ENCODE measurements at places on chromosomes 11 and 22.

- no peak for DNase-seq
Observed at GRCh38 chr22:27065279-27065678, 407.9 kb downstream of the MIAT start.

DNA sequence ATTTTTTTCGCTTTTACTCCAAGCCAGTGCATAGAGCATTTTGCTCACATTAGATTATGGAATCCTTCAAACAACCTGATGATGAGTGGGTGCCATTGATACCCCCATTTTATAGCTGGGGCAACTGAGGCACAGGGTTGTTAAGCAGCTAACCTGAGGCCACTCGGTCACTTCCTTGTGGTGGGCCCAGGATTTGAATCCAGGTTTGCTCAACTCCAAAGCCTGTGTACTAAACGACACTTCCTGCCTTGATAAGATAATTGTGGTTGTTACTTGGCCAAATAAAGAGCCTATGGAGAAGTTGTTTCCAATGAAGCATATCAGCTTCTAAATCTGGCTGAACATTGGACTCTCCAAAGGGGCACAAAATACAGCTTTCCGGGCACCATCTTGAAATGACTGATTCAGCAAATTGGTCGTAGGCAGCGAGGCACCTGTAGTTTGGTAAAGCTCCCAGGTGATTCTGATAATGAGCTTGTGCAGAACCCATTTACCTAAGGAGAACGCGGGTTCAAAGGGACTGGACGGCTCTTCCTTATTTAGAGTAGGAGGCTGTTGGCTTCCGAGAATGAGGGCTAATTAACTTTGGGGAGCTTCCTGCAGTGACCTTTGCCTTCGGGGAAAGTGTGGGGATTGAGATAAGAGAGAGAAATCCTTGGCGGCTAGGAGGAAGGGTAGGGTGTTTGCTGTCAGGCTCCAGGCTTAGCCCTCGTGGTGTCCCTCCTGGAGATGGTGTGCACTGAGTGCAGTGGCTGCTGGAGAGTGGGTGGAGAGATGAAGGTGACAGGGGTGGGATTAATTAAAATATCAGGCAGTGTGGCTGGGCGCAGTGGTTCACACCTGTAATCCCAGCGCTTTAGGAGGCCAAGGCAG is 17.5 kb upstream of the EHF start:
- DNase-seq = no peak

DNA sequence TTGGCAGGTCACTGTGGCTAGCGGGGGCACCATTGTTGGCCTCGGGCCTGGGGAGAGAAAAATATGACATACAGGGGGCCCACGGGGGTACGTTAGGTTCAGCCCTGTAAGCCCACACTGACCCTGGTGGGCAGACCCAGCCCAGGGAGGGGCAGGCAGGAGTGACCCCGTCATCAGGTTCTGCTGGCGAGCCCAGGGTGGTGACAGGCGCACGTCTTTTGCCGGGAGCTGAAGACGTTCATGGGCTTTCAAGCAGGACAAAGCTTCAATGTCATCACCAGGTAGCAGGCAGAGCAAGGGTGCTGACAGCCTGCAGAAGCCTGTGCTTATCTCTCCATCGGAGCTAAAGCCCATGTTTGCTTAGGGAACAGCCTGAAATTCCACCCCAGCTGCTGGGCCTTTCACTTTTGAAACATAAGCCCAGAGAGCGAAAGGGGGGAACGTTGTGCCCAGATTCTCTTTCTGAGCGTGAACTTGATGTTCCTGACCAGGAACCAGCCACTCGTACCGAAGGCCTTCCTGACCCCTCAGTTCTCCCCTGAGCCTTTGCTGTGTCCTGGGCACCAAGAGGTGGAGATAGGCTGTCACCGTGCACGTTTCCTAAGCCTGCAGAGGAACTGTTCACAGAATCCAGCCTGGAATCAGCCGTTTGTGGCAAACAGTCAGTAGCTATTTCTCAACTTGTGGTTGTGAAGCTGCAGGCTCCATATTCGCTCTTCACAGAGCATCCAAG is 74.0 kb upstream of the ATXN10 start:
- DNase-seq = no peak

DNA sequence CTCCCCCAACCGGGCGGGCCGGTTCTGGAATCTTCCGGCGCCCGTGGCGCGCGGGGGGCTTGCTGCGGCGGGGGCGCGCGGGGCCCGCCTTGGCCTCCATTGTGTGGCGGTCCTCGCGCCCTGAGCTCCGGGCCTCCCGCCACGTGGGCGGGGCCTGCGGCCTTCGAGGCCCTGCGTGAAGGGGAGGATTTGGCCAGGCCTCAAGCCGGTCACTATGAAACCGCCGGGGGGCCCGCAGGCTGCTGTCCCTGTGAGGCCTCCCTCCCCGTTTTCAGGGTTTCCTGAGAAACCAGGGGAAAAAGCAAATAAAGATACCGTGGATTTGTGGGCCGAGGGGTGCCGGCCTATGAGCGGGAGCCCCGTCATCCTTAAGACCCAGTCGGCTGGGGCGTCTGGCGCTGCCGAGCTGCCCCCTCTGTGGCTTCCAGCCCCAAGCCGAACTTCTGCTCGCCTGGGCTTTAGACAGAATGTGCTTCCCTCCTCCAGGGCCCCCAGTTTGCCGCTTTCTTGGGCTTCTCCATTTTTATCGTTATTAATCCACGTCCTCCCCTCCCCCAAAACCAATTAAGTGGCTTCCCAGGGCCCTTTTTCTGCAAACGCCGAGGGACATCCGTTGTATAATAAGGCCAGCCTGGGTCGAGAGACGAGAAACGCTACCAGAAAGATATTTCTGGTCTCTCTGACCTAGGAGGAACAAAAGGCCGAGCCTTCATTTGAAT is 602 bp downstream of the EWSR1 start:
- no peak for DNase-seq

DNA sequence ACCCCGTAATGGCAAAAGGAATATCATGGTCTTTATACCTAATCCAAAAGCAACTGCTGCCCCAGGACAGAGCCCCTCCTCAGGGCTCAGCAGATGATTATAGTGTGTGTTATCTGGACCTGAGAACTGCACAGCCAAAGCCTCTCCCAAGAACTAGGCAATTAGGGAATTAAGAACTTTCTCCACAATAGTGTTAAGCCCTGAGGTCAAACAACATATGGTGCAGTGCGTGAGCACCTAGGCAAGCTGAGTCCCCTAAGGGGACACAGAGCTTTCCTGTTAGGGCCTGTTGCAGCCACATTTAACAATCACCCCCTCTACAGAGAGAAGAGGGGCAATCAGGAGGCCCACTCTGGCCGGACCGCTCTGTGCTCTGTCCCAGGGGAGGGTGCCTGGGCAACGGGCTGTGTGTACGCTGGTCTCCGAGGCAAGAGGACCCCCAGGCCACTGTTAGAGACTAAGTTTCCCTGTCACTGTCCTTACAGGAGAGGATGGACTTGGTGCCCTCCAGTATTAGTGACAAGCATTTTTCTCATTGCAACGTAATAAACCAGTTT is 1.4 kb upstream of the KCNJ5 start:
- DNase-seq = no peak

- DNase-seq = no peak
Observed at GRCh38 chr22:28435982-28436381, 243.7 kb downstream of the TTC28 start.

- no peak for DNase-seq
Observed at GRCh38 chr11:23520226-23520960, 660.1 kb upstream of the CCDC179 start.

- DNase-seq = no peak
Observed at GRCh38 chr11:123690485-123690884, 36.1 kb upstream of the SCN3B start.

- DNase-seq = no peak
Observed at GRCh38 chr11:120925944-120926343, 98.0 kb upstream of the TBCEL start.

- DNase-seq = no peak
Observed at GRCh38 chr22:30167734-30168133, 78.8 kb downstream of the LIF start.

DNA sequence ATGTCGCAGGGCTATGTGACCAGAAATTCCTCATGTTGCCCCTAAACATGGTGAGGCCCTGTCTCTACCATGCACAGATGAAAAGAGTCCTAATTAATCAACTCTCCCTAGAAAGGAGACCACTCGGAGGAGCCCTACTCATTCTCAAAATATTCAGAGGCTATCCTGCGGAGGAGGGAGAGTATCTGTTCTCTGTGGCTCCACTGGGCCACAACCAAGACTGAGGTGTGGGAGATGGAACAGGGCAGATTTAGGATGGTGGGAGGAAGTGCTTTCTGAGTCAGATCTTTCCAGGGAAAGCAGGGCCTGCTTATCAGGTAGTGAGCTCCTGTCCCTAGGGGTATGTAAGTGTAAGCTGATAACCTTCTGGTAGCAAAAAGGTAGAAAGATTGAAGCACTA is 37.0 kb upstream of the PRDM11 start:
- no peak for DNase-seq

GRCh38 chr11:119157063-119157462 is 8.2 kb downstream of the ABCG4 start:
- no peak for DNase-seq

DNA sequence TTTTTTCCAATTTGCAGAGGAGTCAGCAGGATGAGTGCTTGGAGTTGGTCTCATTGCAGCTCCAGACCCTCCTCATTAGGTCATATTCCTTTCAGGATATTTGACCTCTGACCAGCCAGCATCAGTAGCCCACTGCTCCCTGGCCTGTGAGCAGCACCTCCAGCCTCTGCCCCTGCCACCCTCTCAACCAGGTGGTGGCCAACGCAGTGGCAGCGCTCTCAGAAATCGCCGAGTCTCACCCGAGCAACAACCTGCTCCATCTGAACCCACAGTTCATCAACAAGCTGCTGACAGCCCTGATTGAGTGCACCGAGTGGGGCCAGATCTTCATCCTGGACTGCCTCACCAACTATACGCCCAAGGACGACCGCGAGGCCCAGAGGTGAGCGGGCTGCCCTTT is 27.0 kb downstream of the C22orf42 start:
- no peak for DNase-seq

GRCh38 chr11:77081381-77081851 is 14.6 kb downstream of the CAPN5 start:
- no peak for DNase-seq

GRCh38 chr11:117809236-117810055 is 12.4 kb upstream of the DSCAML1 start:
- DNase-seq = no peak

GRCh38 chr22:29795663-29796062 is 28.5 kb downstream of the UQCR10 start:
- DNase-seq = no peak

DNA sequence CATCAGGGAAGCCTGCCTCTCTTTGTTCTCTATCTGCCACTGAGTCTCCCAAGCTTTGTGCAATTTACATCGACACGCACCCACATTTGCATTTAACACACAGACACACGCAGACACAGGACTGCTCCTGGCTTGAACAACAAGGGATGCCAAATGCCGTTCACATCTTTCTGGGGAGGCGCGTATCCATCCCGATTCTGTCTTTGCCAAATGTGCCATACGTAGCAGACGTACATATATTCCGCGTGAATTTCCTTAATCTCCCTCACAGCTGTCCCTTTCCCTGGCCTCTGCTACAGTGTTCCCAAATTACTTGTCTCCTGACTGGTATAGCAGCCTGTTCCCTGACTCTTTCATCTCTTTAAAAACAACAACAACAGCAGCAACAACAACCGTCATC is 409.5 kb downstream of the MIAT start:
- DNase-seq = no peak

DNA sequence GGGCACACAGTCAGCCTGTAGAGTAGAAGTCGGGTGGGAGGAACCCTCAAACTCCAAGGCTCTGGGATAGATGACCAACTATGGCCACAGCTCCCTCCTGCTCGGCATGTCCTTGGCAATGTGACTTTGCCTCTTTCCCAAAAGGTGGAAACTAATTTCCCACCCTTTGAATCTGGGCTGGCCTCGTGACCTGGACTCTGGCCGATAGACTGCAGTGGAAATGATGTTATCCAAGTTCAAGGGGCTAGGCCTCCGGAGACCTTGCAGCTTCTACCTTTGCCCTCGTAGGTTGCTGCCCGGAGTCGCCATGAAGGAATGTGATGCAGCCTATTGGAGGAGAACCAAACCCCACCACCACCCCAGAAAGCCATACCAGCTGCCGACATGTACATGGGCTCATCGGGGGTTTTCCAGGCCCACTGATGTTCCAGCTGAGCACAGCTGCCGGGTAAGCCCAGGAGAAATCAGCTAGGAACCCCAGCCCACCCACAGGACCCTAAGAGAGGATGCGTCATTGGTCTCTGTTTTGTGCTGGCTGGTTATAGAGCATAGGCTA is 30.4 kb downstream of the KCNJ4 start:
- DNase-seq = no peak

DNA sequence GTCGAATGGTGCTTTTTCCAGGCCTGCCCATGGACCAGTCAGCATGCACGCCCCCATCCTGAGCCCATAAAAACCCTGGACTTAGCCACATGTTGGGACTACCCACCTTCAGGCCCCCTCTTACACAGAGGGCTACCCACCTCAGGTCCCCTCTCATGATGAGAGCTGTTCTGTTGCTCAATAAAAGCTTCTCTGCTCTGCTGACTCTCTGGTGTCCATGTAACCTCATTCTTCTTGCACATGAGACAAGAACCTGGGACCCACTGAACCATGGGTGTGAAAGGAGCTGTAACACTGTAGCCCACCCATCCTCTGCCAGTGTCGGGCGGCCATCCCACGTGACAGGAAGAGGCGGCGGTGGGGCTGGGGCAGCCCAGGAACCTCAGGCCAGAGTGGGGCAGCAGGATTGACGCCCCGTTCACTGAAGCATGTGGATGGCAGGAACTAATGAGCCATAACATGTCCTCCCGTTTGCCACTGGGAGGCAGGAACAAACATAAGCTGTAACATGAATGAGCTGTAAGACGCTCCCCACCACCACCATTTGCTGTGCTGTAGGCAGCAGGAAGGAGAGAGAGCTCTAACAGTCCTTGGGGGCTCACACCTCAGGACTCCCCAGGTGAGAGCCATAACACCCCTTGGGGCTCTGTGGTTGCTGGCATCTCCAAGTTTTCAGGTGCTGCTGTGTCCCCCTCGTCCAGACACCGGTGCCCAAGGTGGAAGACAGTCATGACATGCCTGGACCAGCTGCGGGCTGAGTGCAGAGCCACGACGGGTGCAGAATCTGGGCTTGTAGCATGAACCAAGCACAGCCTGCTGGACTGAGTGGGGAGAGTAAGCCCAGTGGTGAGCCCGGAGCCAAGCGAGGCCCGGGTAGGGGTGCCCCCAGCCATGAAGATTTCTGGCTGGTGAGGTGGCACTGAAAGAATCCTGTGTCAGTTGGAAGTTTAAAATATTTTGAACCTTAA is 69.4 kb downstream of the MCHR1 start:
- DNase-seq = no peak

DNA sequence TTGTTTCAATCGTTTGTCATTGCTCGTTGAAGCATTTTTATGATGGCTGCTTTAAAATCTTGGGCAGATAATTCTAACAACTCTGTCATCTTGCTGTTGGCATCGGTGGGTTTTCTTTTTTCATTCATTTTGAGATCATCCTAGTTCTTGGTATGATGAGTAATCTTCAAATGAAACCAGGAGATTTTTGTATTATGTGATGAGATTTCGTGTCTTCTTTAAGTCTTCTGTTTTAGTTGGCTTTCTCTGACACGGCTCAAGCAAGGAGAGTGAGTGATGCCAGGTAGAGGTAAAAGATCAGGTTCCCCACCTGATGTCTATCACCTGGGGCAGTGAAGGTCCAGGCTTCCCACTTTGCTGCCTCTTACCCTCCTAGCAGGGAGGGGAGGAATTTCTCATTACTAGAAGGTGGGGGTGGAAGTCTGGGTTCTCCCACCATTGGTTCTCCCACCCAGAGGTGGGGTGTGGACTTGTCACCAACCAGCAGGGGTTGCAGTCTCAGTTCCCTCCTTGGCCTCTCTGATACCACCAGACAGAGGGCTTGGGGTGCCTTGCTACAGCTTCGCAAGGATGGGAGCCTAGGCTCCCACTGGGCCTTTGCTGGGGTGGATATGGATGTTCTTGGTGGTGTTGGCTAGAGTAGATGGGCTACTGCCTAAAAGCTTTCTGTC is 12.9 kb downstream of the CDC45 start:
- no peak for DNase-seq
